CD4-positive, alpha-beta T cell treated with Interleukin-17A for 1 hour (primary cell): ENCODE measurements at places on chromosomes 13 and 19.
A peak's percentile ranks its signal among the peaks of the same experiment; 100 is the strongest.

DNA sequence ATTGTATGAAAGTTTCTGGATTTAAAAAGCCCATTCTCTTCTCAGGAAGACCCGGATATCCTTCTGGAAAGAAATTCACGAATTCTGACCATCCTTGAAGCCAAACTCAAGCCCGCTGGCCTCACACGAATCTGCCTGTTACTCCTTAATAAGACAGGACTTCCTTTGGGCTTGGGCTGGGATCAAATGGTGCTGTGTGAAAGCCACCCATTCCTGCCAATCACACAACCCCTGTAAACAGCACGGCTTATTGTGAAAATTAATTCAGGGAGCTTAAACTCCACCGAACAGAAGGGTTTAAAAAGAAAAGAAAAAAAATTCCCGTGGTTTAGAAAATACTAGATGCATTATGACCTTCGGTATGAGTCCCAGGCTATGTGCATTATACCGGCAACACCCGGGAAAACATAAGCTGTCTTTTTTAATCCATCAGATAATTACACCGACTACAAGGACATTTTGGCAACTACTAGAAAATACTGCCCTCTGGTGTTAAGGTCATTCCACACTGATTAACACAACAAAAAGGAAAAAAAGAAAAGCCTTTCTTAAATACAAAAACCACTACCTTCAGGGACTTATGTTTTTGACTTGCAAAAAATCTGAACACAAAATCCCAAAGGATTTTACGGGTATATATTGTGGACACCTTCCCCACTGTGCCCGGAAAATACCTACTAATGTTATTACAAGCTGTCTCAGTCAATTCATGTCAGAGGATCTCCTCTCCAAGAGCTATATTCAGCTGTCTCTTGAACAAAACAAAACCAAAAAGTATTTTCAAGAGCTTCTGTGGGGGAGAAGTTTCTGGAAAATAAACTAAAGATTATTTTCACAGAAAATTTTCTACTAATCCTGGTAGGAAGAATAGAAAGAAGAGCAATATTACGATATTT is 76.0 kb upstream of the LSM14A start:
- DNase-seq, result peak; percentile 53

DNA sequence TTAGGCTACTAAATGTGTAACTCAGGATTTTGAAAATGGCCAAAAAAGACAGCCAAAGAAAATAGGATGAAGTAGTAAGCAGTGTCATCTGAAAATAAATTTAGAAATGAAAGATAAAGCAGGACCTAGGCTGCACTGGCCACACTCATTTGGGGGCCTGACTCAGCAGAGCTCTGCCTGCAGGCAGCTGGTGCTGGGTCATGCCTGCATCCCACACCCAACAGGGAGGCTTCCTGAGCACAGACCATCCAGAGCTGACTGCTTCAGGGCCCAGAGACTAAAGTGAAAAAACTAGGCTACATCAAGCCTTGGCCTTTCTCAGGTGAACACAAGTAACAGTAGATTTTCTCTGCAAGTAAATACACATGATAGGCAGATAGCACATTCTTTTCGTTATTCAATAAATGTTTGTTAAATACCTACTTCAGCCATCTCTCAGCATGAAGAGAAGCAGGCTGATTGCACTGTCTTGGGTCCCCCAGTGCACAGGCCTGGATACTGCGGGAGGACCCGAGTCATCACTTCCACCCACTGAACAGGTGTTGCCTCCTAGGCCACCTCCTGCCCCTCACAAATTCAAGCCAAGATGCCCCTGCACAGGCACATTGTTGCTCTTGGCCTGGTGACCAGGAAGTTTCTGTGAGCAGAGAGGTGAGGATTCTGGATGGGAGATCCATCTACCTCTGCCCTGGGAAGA is 284.0 kb downstream of the OXGR1 start:
- no peak for DNase-seq

GRCh38 chr13:33180122-33180804 is 105.3 kb downstream of the STARD13 start:
- no peak for DNase-seq

DNA sequence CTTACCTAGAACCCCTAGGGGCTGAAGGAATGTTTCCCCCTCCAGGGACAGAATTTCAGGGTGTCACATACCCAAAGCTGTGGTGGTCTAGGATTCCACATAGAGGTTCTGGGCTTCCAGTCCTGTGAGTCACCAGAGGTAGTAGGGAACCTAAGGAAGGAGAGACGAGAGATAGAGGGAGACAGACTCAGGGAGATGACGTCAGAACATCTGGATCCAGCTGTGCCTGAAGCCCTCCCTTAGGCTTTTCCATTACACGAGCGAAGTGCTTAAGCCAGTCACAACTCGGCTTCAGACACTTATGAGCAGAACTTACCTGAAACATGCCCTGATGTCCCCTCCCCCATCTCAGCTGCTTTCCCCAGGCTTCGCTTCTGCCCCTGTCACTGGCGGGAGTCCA is 11.8 kb upstream of the SELENOW start:
- no peak for DNase-seq

- no peak for DNase-seq
These were observed 31.2 kb downstream of the IGFL2 start for GRCh38 chr19:46179076-46179759.

GRCh38 chr13:97109256-97109655 is 112.9 kb upstream of the MBNL2 start:
- no peak for DNase-seq

GRCh38 chr13:105878119-105878700 is 657.3 kb downstream of the EFNB2 start:
- DNase-seq, result no peak

DNA sequence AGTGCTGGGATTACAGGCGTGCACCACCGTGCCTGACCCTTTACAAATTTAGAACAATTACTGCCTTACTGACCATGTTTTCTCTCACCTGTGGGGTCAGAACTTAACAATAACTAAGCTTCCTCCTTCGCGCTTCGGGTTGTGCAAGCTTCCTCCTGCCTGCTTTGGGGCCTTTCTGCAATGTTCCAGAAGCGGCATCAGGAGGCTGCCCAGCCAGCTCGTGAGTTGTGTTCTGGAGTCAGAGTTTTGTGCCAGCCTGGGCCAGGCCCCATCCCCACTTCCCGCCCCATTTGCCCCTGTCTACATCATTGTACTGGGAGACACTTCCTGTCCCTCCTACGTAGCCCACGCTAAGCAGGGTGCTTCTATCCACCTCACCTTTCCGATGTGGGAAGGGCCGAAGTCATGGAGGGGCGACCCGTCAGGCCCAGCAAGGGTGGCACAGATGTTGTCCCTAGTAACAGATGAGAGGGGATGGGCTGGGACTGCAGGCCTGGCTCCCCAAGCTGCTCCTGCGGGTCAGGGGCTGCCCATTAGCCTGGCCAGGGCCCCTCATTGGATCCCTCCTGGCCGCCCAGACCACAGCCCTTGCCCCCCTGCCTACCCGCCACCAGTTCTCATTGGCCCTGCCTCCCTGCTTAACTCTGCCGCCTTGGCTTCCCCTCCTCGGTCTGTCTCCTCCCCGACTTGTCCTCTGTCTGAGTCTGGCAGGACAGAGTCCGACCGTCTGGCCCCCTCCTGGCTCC is 13.4 kb downstream of the UHRF1 start:
- no peak for DNase-seq

GRCh38 chr13:32585550-32586079 is 637 bp upstream of the PDS5B start:
- peak; percentile 5 for DNase-seq

- no peak for DNase-seq
These were observed 131.3 kb downstream of the URI1 start for GRCh38 chr19:30073152-30074000.

DNA sequence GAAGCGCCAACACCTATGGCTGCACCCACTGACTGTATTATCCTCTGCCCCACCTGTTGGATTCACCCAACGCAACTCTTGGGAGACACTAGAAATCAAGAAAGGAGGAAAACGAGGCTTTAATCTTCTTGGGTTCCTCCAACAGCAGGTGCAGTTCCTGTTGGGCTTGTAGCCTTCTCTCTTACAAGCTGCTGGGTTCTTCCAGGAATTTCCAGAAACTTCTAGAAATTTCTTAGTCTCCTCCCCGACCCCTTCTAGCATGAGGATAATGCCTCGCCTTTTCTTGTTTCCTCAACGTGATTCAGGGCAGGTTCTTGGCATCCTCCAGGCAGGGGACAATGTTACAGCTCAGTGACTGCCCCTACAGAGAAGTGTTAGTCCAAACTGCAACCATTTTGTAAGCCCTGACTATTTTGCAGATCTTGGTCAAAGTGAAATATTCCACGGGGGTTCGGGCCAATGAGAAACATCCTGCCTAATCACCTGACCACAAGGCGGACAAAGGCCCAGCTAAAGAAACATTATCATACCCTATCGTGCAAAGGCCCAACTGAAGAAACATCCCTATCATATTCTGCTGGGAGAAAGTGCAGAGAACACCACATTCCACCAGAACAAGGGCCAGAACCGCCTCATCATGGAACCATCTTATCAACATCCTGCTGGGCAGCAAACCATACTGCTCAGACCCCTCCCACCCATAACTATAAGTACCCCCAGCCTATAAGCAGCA is 614 bp upstream of the PNMA8A start:
- no peak for DNase-seq

DNA sequence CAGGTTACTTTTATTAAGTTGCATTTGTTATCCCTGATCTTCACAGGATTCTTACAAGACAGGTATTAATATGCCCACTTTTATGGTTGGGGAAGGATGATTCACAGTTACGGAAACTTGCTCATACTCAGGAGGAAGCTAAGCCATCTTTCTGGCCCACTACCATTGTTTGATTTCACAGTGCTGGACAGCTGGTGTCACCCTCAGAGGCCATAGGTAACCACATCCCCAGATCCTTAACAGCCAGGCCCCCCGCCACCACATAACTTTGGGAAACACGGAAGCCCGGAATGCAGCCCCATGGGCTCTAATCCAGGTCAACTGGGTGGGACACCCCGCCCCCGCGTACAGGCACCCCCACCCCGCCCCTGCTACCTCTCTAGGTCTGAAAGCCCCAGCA is 119.7 kb downstream of the IRS2 start:
- DNase-seq, result no peak

DNA sequence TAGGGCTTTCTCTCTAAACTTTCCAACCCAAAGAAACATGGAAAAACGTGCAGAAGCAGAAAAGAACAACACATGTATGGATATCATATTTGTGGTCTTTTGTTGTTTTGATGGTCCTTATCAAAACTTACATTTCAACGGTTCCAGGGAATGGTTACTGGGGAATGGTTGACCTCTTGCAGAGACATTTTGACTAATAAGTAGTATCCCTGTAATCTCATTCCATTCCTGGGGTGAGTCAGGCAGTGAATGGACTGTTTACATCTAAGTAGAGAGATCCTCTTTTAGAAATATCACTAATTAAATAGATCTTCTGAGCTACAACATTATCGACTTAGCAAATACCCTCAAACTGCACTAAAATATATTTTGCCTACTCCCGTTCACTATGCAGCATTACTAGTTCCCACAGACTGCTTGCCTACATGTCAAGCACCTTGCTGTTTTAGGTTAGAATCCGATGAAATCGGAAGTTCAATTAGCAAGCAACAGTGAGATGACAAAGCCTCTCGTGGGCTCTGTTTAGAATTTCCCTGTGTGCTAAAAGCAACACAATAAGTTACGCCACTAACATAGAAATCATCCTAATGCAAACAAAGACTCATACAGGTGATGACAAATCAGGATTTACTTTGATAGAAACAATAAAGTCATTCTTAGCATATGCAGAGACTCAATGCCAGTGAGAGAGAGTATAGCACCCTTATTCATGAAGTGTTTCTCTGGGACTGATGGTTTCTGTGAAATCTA is 797.7 kb upstream of the ARGLU1 start:
- no peak for DNase-seq

DNA sequence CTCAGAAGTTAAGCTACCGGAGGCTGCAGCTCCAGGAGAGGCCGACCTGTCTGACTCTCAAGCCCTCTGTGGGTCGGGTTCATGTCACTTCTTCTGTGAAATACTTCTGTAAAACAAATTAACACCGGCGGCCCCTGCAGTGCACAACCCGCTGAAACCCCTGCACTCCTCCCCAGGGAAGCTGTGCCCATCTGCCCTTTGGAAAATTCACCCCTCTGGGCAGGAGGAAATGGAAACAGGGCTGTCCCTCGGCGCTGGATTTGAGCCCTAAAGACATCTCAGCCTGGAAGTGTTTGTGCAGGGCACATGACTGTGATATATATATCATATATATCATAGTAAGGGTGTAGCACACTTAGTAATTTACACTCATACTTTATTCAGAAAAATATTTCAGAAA is 415.3 kb downstream of the IRS2 start:
- no peak for DNase-seq

- no peak for DNase-seq
These were observed 121.1 kb downstream of the FLT1 start for GRCh38 chr13:28373810-28374209.

DNA sequence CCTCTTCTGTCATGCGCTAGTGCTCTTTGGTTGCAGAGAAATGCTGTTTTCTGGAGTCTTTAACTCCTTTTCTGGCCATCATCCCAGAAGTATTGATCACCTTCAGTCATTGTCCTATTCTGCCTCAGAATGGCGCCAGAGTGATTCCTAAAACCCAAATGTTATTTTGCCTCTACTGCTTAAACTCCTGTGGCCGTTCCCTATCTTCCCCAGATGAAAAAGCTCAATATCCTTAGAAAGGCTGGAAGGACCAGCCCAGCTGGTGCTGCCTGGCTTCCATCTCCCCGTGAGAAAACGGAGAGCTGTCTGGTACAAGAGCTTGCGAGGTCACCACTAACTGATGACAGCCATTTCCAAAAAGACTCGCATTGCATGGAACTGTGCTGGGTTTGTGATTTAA is 179.1 kb downstream of the RBM26 start:
- no peak for DNase-seq

GRCh38 chr13:94303644-94304174 is 175.8 kb downstream of the DCT start:
- no peak for DNase-seq

GRCh38 chr13:39144391-39144790 is 106.1 kb downstream of the NHLRC3 start:
- DNase-seq, result no peak

DNA sequence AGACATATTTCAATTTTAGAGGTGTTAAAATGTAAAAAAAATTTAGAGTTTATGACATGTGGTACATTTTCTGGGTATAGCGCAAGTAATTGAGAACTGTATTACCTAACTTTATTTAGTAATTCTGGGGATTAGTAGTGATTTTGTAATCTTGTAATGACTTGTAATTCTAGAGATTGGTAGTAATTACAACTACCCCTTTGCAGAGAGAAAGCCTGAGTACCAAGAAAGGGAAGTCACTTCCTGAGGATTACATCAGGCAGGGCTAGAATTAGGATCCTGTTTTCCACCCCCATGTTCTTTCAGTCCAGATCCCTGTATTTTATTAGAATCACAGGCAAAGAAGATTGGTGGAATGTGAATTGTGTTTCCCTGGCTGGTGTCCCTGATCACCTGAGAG is 274.9 kb downstream of the KCNRG start:
- no peak for DNase-seq

DNA sequence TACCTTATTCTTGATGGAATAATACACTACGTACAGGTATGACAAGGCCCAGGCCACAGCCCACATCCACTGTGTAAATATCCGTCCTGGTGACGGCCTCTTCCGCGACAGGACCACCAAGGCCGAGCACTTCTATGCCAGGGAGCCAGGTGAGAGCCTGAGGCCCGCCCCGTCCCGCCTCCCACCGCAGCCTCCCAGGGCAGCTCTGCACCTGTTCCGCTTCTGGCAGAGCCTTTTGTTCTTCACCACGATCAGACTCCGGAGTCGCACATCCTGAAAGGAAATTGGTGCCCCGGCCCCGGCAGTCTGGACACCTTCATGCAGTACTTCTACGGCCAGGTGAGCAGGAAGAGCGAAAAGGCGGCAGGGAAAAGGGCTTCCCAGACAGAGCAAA is 10.6 kb upstream of the ZNF358 start:
- DNase-seq, result no peak

- DNase-seq, result peak; percentile 85
These were observed at the start of gene PRR12 for GRCh38 chr19:49590971-49591730. TSS of gene PRR12 (plus strand) at chr19:49591182. CDS start at chr19:49591655, 473 bp downstream.
